Activated CD8-positive, alpha-beta memory T cell treated with anti-CD3 and anti-CD28 coated beads, Interleukin-2, amount 10 ng/mL, durations not matched to agents 7 days and 5 days (primary cell): ENCODE measurements at places on chromosomes 2 and 18.

DNA sequence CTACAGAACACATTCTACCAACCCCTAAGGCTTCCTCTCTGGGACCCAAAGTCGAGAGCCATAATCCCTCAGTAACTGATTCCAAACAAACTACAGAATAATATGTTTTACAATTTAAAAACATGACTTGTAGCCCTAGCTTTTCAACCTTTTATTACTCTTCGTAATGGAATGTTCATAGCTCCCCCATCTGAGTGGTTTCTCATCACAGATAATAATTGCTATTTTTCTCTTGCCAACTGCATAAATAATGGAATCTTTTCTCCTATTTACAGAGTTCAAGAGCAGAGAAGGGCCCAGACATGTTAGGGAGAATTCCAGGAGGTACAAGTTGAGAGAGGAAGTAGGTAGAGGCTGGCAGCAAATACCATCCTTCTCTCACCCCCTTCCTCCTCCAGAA lies 59.9 kb upstream of the CERS6 start:
- no peak for DNase-seq

GRCh38 chr2:120511536-120511935 lies 165.6 kb downstream of the INHBB start:
- no peak for DNase-seq

DNA sequence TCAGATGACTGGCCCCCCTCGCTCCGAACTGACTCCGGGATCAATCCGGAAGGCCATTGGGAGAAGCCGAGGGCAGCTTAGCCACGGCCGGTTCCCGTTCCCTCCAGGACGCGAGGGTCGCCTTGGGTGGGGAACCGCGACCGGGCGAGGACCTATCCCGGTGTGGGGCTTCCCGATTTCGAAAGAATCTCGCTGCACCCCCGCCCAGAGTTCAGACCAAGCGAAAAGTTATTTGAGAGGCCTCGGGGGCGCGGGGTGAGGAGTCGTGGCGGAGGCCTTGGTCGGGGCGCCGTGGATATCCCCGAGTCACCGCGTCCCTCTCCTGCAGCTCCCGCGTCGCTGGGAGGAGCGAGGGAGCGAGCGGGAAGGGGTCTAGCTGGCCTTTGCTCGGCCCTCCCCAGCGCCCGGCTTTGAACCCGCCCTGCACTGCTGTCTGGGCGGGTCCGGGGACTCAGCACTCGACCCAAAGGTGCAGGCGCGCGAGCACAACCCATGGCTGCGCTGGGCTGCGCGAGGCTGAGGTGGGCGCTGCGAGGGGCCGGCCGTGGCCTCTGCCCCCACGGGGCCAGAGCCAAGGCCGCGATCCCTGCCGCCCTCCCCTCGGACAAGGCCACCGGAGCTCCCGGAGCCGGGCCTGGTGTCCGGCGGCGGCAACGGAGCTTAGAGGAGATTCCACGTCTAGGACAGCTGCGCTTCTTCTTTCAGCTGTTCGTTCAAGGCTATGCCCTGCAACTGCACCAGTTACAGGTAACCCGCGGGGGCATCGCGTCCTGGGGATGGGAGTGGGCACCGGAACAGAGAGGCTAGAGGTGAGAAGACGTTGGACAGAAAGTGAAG lies at the start of gene CYP27A1:
TSS of gene CYP27A1 (plus strand) at position 457 of the 837 bp plus-strand sequence. CDS start at position 493, 36 bp downstream.
- DNase-seq = no peak

DNA sequence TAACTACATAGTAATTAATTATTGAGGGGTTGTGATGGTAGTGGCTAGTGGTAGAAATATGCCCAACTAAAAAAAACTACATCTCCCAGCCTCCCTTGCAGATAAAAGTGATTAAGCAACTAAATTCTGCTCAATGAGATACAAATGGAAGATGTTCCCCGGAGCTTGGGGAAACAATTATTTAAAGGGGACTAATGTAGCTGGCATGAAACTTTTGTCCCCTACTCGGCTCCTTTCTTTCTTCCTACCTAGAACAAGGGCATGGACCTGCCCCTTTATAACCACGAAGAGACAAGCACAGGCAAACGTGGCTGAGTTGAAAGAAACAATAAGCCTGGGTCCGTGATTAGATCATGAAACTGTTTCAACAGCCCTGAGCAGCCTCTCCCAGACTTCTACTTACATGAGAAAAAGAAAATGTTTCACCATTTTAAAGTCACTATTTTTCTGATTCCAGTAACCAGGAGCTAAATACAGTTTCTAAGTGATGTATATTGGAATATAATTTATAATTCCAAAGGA lies 236.9 kb downstream of the SCG2 start:
- DNase-seq = no peak

- DNase-seq = no peak
Observed at GRCh38 chr2:236765478-236765877, 195.9 kb downstream of the ACKR3 start.

GRCh38 chr2:226581661-226582060 lies 218.0 kb downstream of the IRS1 start:
- no peak for DNase-seq

GRCh38 chr2:207093234-207093633 lies 72.5 kb downstream of the KLF7 start:
- DNase-seq = no peak

DNA sequence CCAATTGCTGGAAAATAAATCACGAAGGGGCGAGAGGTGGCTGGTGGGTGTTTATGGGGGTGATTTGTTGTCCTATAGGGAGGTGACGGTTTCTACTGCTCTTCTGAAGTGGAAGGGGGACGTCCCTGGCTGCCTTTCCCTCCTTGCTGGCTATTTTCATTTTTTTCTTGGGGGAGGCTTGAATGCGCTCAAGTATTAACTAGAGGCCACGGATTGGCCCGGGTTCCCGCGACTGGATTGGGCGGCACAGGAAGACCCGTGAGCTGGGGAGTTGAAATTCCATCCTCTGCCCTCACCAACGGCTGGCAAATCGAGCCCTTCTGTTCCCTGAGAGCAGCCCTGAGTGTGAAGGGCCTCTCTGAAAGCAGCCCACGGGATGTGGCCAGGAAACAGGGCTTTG lies 176.5 kb upstream of the SPRED2 start:
- DNase-seq = no peak

DNA sequence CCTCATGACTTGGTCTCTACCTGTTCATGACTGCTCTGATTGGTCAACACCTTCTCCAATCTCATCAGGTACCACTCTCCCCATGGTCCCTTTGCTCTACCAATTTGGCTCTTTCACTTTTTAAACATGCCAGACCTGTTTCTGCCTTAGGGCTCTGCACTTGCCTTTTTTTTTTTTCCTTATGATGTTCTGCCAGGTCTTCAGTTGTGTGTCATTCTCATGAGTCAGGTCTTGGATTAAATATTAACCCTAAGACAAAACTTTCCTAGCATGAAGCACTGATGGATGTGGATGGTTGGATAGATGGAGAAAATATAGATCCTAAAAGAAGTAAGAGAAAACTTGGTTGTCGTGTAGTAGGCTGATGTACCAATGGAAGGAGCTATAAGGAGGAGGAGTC lies 219.3 kb downstream of the TTC32 start:
- no peak for DNase-seq

DNA sequence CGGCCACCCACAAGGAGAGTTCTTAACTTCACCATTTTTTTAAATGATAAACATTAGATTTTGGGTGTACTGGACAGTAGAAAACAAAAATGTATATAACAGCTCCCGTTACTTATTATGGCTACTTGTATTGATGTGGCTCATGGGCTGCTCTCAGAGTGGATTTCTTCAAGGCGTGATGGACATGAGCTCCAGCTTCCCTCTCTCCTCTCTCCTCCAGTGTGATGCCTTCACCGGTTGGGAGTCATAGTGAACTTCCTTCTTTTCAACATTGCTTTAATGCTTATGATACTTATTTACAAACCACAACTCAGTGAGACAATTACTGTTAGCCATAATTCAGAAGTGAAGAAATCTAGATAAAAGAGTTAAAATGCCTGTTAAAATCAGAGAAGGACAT lies 515.2 kb downstream of the RNF144A start:
- DNase-seq = no peak

DNA sequence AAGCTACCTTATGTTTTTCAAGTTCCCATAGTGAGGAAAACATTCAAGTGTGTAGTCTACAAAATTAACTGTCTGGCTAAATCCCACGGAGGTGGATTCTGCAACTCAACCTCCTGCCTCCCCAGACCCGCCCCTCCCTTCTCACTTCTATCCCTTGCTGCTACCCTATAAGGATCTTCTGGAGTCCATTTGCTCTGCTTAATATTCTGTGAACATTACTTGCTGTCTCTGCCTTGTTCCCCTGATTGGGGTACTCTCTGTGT lies 163.2 kb downstream of the KCNE4 start:
- no peak for DNase-seq

DNA sequence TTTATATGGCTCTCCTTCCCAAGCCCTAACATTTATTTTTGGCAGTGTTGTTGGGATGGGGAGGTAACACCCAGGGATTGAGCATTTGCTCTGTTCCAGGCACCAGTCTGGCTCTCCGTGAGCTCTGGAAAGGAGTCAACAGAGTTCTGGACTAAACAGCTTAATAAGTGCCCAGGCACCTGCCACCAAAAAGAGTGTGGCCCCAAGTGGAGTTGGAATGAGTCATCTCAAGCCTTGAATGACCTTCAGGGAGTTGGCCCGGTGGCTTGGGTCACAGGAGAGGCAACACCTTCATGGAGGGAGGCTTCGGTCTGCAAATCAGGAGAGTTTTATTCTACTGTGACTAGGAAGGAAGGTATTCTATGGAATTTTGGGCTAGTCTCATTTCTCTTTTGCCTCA lies 203.2 kb downstream of the DLGAP1 start:
- no peak for DNase-seq

GRCh38 chr2:228793116-228793515 lies 478.0 kb downstream of the PID1 start:
- DNase-seq = no peak

- DNase-seq = no peak
Observed at GRCh38 chr2:218878486-218878885, 2.2 kb upstream of the WNT10A start.

DNA sequence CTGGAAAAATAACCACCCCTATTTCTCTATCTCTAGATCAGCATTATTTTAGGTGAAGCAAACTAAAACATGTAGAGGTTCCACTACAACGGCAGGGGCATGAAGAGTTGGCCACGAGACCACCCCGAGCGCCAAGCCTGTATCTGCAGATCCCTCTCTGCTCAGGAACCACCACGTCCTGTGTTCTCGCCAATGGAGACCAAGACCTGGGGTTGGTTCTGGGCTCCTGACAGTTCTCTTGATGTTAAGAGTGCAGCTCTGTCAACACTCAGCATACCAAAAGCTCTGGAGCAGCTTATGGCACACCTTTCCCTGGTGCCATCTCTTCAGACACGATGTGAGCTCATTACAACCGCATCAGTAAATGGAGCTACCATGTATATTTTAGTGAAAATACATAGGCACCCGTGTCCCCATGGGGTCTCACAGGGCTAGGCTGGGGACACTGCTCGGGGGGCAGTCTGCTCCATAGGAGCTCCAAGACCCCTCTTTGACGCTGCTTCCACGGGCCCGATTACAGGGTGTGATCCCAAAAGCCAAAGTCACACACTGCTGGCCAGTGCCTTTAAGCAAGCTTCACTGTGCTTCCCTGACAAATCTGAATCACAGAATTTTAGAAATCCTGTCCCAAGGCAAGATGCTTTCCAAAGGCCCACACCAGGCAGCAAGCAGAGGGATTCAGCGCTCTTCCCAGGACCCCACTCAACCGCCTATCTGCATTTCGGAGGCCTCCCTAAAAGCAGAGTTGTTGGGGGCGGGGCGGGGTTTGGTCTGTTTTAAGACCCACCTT lies 72.2 kb downstream of the EMILIN2 start:
- no peak for DNase-seq

DNA sequence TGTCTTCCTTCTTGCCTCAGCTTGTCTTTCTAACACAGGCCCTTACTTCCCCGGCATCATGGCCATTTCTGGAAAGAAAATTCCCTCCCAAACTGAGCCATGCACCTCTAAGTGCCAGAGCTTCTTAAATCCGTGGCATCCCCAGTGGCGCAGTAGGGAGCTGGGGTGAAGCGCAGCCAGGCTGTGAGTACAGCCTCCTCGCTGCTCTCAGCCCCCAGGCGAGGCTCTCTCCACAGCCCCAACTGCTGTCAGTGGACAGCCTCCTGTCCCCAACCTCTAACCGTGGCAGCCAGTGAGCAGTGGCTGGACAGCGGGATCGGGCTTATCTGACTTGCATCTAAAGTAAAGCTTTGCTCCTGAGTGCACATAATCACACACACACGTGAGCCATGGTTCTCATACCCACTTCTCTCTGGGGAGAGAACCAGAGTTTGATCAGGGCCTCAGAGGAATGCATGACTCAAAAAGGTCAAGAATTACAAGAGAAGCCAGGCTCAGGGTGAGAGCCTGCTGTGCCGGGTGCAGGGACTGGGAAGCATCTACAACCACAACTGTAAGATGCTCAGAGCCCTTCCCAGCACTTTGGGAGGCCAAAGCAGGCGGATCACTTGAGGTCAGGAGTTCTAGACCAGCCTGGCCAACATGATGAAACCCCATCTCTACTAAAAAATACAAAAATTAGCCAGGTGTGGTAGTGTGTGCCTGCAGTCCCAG lies 50.7 kb downstream of the SFXN5 start:
- no peak for DNase-seq

- DNase-seq = no peak
Observed at GRCh38 chr2:9944330-9944758, 7.1 kb upstream of the GRHL1 start.

DNA sequence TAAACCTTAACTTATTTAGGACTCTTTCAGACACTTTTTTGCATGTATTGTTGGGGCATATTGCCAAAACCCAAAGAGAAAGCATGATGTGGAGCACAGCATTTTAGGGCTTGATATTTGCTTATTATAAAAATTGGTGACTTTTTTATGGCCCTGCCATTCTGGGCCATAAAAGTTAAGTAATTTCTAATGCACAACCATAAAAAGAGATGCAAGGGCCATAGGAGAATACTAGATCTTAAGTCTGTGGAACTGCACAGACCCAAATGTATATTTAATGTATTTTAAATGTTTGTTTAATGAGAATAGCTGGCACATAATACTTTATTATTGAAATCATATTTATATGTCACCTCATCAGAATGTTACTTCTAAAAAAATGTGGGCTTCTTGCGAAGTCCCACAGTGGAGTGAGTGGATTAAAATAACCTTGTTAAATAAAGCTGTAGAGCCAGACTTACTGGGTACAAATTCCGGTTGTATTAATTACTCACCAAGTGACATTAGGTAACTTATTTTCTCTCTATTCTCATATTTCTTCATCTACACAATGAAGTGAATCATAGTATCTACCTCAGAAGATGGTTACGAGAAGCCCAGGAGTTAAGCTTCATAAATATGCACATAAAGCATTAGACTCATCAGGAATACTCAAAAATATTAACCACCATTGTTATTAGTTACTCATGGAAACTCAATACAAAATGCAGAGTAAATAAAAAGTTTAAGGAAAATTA lies 52.2 kb downstream of the HNMT start:
- DNase-seq = no peak

- DNase-seq = no peak
Observed at GRCh38 chr2:38797250-38797676, 19.3 kb downstream of the GEMIN6 start.

GRCh38 chr2:38290332-38290731 lies 86.7 kb downstream of the ATL2 start:
- no peak for DNase-seq

GRCh38 chr18:51168026-51168742 lies 29.3 kb downstream of the MEX3C start:
- no peak for DNase-seq
